ENCODE measurements at places on chromosomes 3 and 15.

DNA sequence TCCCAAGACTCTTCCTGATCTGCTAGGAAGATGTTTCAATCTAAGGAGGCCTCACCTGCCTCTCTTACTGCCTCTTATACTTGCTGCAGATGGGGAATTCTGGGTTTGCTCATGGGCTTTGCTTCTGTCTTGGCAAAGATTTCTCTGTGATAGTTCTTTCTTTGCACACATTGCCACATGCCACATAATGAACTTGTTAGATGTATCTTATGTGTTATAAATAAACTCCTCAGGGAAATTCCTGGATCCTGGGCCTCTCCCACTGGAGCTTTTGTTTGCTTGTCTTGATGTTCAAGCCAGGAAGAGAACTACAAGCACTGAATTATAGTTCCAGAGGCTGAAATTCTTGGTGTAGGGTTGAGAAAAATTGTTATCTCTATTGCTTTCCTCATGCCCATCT is 12.2 kb downstream of the RTP1 start:
- DNase-seq, result no peak

DNA sequence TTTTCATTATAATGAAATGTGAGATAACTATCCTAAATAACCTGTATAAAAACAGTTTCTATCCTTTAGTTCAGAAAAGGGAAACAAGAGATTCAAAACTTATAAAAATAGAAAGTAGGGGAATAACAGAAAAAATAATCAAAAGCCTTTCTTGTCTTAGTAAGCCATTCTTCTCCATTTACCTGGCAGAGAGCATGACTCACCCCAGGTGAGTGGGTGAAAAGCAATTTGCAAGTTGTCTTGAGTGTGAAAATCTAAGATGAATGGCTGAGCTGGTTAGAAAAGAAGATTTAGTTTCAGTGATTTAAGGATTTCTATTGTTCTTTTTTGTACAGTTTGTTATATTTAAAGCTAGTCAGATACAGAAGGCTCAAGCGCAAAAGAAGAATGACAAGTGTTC is 702.0 kb downstream of the GRM7 start:
- DNase-seq, result no peak

DNA sequence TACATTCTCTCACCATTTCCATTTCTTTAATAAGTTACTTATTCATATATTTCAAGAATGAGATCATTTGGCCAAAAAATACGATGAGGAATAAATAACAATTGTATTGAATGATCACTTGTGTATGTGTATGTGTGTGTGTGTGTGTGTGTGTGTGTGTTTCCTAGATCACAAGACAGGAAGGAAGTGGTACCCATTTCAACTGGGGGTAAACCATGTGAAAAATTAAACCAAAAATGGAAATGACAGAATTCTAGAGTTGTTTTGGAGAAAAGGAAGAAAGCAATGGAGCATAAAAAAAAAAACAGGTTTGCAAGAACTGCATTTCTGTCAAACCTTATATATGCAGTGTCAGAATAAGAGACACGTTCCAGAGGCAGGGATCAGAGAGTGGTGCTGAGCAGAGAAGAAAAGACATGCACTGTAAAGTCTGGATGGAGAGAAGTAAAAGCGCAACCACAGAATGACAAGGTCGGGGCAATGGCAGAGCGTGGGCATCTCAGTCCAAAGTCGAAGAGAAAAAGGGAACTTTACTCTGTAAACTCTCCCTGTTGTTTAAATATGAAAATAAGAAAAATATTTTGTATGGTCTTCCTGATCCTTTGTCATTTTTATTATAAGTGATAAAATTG is 75.5 kb downstream of the PEX5L start:
- no peak for DNase-seq

GRCh38 chr15:41504751-41505492 is 8.7 kb downstream of the LTK start:
- DNase-seq, result no peak

- no peak for DNase-seq
Observed at GRCh38 chr3:54746722-54747121, 181.1 kb downstream of the LRTM1 start.

GRCh38 chr3:10232137-10232536 is 16.1 kb upstream of the TATDN2 start:
- no peak for DNase-seq

DNA sequence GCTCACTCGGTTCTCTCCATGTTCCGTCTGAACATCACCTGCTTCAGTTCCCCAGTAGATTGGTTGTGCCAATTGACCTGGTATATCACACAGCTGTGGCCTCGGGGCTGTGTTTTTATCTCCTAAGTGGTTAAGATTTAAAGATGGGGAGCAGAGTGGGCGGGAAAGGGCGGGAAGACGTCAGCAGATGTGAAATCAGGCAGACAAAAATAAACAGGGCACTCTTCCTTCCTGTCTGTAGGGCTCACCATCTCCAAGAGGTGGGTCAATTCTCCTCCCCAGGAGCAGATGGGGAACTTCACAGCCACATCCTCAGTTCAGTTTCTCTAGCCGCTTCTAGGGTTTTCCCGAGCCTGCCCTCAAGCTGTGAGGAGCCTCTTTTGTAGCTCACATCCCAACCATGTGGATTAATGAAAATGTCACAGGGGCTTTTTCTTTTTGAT is 26.8 kb upstream of the LIMD1 start:
- DNase-seq, result no peak

DNA sequence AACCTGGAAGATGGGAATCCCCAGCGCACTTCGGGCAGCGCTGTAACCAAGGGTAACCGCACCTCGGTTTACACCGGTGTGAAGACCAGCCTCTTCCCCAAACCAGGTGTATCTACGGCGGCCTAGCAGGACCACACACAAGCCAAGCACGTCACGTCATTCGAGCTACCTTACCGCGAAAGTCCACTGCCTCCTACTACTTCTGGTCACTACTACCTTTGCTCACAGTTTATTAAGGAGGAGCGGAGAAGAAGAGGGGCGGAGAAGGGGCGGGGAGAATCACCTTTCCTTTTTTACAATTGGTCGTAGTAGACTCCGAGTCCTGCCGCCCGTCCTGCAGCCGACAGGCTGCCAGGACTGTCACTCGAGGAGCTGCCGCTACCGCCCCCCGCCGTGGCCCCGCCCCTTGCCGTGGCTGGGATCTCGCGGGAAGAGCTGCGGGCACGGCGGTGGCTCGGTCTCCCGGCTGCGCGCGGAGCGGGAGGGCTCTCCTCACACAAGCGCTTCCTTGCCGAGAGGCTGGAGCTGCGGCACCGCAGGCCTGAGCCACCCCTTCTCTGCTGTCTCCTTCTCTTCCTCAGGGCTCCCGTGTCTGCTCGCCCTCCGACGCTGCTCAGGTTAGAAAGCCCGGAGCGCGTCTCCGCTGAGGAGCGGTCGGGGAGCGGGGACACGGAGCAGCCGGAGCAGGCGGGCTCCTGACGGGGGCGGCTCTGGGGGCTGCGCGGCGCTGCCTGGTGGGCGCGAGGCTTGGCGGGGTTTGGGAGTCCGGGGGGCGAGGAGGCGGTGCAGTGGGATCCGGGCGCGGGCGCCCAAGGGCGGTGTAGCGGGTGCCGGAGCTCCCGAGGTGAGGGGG is at the start of gene GLCE:
TSS of gene GLCE (plus strand) at position 495 of the 853 bp plus-strand sequence. CDS start 95,172 bp downstream, outside the sequence.
- DNase-seq, result peak; percentile 90

Data from DMS 273 treated with DMSO at 0.1 percent for 48 hours (cell line).